ENCODE measurements at places on chromosomes 1 and 21.

- DNase-seq, result no peak
Observed at GRCh38 chr1:215501496-215501895, 65.6 kb upstream of the KCTD3 start.

DNA sequence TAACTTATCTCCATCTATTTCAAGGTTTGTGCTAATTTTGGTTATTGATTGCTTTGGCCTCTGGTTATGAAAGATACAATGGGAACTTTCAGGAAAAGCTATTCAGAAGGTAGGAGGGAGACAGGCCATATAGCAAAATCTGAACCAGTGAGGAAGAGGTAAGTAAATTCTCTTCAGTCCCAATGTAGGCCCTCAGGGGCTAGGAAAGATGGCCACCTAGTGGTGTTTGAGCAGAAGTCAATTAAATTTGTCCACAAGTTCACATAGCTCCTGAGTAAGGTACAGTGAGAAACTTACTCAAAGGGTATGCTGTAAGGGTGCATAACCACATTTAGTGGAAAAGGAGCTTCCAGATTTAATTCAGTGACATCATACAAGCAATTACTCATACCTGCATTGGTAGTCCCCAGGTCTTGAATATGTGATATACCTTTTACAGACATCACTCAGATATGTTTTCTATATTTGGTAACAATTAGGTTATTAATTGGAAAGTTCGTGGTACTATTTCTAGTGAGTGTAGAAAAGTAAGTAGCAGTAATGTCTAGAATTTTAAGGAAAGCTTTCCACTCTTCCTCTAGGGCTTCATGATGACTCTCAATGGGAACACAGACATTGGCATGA is 21.4 kb upstream of the FMO1 start:
- peak; percentile 14 for DNase-seq

DNA sequence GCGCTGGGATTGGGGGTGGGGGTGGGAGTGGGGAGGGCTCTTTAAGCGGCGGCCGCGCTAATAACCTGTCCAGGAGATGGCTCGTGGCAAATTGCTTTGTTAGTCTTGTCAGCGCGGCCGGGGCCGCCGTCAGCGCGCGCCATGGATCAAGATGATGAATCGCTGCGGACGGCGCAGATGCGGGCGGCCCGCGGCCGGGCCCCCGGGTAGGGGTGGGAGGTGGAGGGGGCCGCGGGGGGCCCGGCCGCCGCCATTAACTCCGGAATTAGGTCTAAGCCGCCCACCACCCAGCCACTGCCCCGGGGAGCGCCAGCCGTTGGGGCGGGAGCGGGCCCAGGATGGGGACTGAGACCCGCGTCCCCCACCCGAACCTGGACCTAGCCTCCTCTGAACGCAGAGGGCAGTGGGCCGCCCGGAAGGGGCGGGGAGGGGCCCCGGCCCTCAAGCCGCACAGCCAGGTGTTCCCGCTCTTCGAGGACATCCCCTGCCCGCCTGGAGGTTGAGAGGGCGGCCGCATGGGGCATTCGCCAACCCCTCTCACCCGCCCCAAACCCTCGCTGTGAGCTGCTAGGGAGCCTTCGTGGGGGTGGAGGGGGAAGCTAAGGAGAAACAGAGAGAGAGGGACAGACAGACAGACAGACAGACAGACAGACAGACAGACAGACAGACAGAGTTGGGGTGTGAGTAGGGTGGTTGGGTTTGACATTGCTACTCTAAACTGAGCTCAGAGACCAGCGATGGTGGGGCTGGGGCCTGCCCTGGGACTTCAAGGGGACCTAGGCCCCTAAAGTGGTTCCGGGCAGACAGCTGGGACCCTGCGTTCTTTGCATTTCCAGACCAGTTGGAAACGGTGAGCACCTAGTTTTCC is 3.8 kb upstream of the DMBX1 start:
- DNase-seq, result no peak

DNA sequence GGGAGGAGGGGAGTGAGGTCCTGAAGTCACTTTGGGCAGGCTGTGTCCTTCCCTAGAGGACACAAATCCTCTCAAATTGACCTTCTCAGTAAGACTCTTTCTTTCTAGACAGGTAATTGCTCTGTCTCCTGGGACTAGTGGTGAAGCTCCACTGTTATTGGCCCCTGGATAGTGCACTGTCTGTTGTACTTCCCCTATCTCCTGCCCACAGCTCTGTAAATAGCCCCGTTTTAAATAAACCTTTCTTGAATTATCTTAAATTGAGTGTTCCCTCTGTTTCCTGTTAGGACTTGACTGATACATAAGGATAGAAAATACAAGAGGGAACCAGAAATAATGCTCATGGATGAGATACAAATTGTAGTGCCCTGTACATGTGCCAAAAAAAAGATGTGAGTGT is 229.5 kb upstream of the USP24 start:
- DNase-seq, result no peak

DNA sequence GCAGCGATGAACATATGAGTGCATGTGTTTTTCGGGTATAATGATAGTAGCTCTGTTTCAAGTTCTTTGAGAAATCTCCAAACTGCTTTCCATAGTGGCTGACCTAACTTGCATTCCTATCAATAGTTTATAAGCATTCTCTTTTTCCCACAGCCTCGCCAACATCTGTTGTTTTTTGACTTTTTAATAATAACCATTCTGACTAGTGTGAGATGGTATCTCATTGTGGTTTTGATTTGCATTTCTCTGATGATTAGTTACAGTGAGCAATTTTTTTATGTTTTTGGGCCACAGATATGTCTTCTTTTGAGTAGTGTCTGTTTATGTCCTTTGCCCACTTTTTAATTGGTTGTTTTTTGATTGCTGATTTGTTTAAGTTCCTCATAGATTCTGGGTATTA is 10.6 kb upstream of the RUNX1 start:
- no peak for DNase-seq

Measured in stimulated activated CD4-positive, alpha-beta T cell treated with anti-CD3 and anti-CD28 coated beads, Interleukin-15, amount 100 ng/mL, for 24 hours (primary cell).